ENCODE measurements at places on chromosomes 1 and 21.

- DNase-seq = no peak
Observed at GRCh38 chr1:226722901-226723656, 16.0 kb downstream of the ITPKB start.

DNA sequence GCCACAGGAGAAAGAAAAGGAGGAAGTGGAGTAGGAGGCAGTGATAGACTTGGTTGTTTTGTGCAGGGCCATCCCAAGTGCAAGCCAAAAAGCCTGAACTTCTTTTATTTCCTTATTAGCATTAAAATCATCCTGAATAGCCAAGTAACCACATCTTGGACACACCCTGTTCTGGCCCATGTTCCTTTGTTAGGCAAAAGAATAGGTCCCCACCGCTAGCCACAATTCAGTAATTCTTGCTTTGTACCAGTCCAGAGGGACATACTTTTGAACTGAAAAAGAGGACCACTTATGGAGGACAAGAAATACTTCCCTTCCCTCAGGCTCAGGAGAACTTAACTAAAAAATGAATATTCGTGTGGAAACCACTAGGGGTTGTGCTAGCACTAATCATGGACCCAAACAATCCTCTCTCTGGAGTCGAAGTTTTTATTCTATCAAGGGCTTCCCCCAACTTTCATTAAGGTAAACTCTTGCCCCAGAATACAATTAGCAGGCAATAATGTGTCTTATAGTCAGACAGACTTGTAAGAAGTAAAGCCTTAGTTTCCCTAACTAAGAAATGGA lies 19.4 kb downstream of the TNFSF4 start:
- DNase-seq = no peak

DNA sequence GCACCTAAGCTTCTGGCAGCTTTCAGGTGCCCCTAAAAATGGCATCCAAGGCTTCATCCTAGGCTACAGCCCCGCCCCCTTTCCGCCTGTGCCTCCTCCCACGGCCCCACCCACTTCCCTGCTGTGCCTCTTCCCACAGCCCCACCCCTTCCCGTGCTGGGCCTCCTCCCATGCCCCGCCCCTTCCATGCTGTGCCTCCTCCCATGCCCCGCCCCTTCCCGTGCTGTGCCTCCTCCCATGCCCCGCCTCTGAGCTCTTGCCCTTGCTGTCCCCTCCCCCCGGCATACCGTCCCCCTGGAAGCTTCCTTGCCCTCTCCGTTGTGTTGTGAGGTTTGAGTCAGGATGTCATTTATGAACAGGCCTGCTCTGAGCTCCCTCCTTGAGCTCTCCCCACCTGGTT lies 228.5 kb upstream of the AJAP1 start:
- DNase-seq = no peak

DNA sequence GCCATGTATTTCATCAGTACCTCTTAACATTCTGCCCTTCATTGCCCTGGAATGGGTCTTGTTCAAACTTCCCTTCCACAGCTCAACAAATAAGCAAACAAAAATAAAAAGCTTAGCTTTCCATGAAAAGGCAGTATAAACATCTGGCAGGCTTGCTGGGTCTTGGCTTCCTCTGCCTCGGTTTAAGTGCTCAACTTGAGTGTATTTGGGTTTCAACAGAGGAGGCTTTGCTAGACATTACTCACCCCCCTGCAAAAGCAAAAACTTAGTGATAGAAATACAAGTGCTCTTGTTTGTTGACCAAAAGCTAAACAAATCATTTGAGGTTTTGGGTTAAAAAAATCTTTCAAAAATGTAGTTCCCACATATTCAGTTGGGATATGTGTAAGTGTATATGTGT lies 518.5 kb downstream of the PLPP3 start:
- no peak for DNase-seq

DNA sequence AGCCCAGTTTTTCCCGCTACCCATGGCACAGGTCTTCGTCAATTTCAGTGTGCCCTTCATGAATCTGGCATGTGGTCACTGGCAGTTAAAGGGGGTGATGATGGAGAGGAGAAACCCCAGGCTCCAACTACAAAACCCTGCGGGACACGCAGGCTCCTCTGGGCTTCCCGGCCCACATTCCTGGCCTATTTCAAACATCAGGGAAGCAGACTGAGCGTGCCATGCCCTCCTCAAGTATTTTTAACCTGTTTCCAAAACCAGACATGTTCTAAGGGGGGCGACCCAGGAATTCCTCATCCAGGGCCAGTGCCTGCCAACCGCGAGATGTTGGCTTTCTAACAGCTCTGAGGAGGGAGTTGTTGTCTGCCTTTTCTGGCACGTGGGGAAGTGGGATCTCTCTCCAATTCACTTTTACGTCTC lies 85.1 kb downstream of the CAPZB start:
- DNase-seq = no peak

GRCh38 chr1:238951809-238952208 lies 434.6 kb upstream of the CHRM3 start:
- DNase-seq = no peak

GRCh38 chr1:174158767-174159251 lies 511 bp upstream of the RABGAP1L start:
- DNase-seq = no peak
